ENCODE measurements at places on chromosomes 16 and 17. TPM values are rescaled to one million over a fixed set of nuclear protein-coding genes. Genes with fewer than 3 reads are reported as not detected.

GRCh38 chr17:70040336-70040735 lies 34.7 kb upstream of the KCNJ16 start:
- H3K27ac ChIP-seq: no peak overlapping the region
- H3K4me1 ChIP-seq: peaks cover 6% of the 10 kb centered on the region
- no peaks in the 10 kb centered on the region for H3K27me3 ChIP-seq
- no peaks in the 10 kb centered on the region for H3K36me3 ChIP-seq

- no peaks in the 10 kb centered on the region for H3K36me3 ChIP-seq
- DNase-seq: peak; percentile 85
- peaks cover 28% of the 10 kb centered on the region for H3K4me1 ChIP-seq
- peak overlapping the region; percentile 71 for H3K27ac ChIP-seq
Observed at GRCh38 chr16:75265911-75266701, 14.7 kb upstream of the BCAR1 start.

GRCh38 chr16:69396187-69397061 lies 10.6 kb upstream of the TERF2 start:
- H3K27ac ChIP-seq: peak overlapping the region; percentile 89
- H3K27me3 ChIP-seq: no peaks in the 10 kb centered on the region

DNA sequence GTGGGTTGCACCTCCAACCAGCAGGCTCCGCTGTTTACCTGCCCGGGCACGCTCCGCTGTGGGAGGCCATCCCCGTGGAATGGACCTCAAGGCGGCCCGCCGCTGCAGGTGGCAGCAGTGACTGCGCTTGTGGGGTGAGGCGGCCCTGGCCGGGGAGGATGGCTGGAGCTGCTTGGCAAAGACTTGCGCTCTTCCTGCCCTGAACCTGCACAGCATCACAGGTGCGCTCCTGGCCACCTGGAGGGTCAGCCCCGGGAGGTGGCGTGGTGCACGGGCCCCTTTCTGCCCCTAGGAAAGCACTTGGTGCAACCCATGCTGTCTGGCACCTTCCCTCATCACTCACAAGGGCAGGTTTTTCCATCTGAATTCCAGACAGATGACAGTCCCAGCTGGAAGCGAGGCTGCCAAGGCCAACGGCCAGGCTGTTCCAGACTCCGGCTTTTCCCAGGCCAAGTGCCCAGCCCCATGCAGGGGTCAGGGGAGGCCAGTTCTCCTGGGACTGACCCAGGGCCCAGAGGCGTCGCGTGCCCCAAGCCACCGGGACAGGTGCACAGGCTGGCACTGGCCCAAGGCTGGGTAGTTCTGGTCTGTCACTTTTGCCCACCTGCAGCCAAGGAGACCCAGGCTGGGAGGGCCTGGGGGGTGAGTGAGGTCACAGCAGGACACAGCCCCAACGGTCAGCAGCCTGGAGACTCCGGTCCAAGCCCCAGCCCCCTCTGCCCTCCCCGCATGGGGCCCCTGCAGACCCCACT lies 13.3 kb downstream of the UTS2R start:
- no peak overlapping the region for H3K4me3 ChIP-seq
- peak; percentile 79 for DNase-seq
- H3K27me3 ChIP-seq: peaks cover 12% of the 10 kb centered on the region
- H3K27ac ChIP-seq: no peak overlapping the region
- H3K4me1 ChIP-seq: no peaks in the 10 kb centered on the region

- H3K4me3 ChIP-seq: peak overlapping the region; percentile 35
- H3K27ac ChIP-seq: peak overlapping the region; percentile 88
- peaks cover 29% of the 10 kb centered on the region for H3K4me1 ChIP-seq
- no peaks in the 10 kb centered on the region for H3K27me3 ChIP-seq
- no peaks in the 10 kb centered on the region for H3K36me3 ChIP-seq
Observed at GRCh38 chr16:85321509-85322271, 209.4 kb upstream of the CIBAR2 start.

Gene TMC5
- not detected for total RNA-seq

Gene VTN
- total RNA-seq: not detected

Gene NRN1L
- not detected for total RNA-seq
